Upper lobe of right lung (tissue), 1 donor: ENCODE measurements at places on chromosomes 7 and 10.
A peak's percentile ranks its signal among the peaks of the same experiment; 100 is the strongest.

DNA sequence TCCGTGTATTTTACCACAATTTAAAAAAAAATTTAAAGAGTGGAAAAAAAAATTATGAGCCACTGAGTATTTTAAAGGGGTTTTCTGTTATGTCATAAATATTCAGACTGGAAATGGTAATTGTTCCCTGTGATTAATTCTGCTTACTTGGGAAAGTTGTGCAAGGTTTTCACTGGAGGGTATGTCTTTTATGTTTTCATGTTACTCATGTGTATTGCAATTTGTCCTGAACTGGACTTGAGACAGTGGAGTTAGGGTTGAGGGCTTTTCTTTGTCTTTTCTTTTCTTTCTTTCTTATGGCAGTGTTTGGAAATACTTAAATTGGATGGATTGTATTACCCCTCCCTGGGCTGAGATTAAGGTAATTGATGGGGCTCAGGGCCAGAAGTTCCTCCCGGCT, 257.7 kb downstream of the BAMBI start:
- no peak for DNase-seq

DNA sequence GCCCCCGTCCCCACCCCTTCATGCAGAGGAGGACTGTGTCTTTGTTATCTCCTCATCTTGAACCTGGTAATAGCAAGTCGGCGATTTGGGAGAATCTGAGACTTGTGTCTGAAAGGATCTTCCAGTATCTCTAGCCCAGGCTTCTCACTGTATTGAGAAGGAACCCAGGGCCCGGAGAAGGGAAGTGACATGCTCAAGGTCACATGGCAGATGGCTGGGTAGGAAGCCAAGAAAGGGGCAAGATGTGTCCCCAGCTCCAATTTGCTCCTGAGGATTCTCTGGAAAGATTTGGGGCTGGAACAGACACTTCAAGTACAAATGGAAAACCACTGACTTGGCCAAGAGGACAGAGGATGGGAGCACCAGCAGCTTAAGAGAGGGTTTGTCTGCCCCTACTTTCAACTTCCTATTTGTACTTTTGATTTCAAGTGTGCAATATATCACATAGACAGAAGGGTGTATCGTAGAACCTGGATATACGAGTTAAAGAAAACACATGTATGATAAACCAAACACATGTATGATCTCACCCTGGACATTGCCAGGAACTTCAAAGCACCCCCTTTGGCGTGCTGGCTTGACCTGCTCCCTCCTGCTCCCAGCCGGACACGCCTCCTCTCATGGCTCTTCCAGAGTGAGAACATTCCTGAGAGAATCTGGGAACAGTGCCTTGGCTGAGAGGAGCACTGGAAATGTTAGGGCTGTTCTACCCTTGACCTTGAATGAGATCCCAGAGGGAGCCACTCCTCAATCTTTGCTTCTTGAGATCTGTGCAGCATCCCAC, 79.7 kb downstream of the CDH23 start:
- no peak for DNase-seq

GRCh38 chr7:91519241-91520158, 255.3 kb downstream of the FZD1 start:
- DNase-seq: no peak

DNA sequence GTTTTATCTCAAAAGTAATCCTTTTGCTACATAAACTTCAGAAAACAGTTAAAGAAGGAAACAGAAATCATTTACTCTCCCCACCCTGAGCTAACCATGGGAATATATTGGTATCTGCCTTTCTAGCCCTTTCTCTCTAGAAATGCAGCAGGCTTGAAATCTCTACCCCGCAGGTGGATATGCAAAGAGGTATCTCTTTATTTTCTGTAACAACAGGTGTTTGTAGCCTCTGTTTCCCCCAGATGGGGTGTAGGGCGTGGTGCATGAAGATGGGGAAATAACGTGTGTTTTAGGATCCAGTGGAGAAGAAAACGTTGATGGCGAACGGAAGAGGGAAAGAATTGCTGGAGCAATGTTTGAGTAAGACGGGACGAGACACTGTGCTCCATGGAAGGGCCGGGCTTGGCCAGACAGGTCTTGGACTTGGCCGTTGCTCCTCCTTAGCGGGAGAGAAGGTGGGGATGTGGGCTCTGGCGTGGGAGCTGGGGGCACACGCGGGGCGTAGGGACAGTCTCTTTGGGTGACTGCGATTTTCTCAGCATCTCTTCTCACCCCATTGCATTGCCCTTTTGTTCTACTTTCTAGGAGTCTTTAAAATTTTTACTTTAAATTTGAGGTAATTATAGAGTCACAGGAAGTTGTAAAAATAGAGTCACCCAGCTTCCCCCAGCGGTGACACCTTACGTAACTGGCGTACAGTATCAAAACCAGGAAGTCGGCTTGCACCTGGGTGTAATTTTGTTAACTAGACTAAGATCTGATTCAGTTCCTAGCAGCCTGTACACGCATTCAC, 82.9 kb downstream of the ELFN1 start:
- peak; percentile 29 for DNase-seq

- DNase-seq: no peak
Observed at GRCh38 chr7:20777377-20778062, 9.2 kb downstream of the SP8 start.

GRCh38 chr7:122304996-122305421, 459 bp upstream of the FEZF1 start:
- no peak for DNase-seq

DNA sequence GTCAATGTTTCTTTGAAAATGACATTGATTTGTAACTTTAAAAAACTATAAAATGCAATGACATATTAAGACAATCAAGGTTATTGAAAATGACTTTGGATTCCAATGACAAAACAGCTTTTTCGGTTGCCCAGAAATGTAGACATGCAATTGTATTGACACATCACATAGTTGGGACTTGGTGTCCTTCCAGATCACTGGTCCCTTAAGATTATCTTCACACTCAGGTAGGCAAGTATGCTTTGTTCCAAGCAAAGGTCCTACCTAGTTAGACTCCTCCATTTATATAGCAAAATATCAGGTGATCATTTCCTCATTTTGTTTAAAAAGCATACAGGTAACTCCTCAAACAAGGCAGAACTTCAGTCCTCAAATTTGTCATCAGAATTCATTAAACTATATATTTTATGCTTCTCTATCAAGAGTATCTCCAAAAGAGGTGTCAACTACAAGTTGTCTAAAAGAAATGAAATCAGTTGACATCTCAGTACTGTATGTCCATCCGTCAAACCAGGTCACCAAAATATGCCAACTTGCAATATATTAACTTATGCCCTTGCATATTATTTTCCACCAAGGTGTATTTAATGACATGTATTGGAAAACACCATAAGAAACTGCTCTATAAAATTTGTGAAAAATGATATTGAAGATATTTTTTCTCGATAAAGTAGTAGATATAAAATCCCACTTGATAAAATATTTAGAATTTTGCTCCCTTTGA, 64.6 kb downstream of the TSPAN12 start:
- DNase-seq: no peak

GRCh38 chr7:84629216-84629615, 434.6 kb upstream of the SEMA3A start:
- no peak for DNase-seq

- DNase-seq: no peak
Observed at GRCh38 chr10:89332123-89332633, 4.4 kb downstream of the IFIT3 start.

DNA sequence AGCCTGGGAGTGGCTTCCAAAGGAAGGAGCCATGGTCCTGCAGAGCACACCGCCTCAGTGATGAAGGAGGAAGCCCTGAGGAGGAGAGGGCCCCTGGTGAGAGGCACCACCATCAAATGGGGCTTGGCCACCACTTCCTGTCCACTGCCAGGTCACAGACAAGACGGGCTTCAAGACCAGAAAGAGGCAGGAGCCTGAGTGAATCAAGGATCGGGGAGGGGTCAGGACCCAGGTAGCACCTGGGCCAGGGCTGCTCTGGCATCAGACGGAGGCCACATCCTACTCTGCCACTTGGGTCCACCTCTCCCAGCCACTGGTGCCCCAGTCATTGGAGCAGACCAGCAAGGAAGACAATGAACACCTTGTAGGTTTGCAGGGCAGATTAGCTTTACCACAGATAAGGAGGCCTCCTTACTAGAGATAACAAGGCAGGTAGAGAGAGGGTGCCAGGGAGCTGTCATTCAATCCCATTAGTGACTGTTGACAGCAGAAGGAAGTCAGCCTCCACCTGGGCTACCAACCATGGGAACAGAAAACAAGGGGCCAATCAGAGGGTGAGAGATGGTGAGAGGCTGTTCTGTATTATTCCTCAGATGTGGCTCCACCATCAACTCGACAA, 143.4 kb downstream of the TNS3 start:
- DNase-seq: no peak

- no peak for DNase-seq
Observed at GRCh38 chr7:106347229-106347833, 62.5 kb upstream of the NAMPT start.

DNA sequence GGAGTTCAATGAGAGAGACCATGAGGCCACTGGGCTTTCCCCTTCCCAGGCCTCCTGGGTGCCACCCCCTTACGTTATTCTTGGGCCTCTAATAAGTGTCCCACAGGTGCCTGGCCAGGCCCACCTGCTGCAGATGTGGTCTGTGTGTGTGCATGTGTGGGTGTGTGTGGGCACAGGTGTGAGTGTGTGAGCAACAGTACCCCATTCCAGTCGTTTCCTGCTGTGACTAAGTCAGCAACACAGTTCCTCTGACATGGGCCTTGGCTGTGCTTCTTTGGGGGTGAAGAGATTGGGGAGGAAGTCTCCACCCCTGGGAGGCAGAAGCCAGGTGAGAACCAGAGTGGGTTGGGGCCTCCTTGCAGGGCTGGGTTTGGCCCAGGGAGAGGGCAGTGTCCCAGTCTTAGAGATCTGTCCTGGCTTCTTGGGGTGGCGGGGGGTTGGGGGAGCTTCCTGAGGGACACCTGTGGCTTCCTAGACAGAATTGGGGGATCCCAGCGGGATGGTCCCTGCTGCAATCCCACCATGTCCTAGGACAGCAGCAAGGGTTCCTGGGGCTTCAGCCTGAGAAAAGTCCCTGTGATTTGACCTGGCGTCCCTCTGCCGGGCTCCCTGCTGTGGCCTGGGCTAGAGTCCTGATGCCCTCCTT, 4.1 kb upstream of the PILRB start:
- DNase-seq: no peak

DNA sequence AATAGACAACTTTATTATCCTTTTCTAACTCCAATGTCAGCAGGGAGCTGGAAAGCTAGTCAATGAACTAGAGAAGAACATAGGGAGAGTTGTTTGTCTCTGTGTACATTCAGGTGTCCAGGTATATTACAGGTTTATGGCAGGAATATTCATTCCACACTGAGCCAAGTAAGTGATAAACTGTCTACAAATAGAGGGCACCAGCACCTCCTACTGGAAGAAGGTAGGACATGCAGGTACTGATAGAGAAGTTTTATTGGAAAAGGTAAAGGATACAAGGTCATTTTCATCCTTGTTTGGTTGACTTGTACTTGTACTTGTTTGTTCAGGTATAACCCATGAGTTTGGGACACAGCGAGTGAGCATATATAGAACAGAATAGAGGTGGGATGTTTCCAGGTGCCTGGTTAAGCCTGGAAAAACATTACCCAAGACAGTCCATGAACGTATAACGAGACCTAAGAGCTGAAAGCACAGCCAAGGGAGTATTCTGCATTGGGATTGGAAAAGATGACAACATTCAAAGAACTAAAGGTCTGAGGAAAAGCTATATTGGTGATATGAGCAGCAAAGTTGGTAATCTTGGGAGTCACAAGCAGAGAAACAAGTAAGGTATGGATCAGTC, 61.4 kb upstream of the PPP1R3C start:
- DNase-seq: no peak

GRCh38 chr7:152202056-152202455, 176.6 kb downstream of the GALNT11 start:
- DNase-seq: no peak

DNA sequence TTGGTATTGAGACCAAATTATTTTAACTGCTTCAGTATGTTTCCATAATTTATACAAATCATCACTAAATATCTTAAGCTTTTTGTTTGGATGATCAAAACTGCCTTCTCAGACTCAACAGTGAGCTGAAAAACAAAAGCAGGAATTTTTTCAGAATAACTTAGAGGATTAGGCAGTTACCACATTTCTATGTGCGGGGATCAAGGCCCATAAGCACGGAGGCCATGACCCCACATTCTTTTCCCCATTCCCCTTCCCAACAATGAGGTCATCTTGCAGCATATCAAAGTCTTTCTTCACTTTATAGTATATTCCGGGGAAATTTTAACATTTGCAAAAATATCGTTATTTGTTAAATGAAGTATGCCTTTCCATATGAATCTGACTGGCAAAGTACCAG, 125.8 kb downstream of the ELMO1 start:
- no peak for DNase-seq

GRCh38 chr7:105786520-105787470, 89.6 kb downstream of the ATXN7L1 start:
- DNase-seq: no peak

DNA sequence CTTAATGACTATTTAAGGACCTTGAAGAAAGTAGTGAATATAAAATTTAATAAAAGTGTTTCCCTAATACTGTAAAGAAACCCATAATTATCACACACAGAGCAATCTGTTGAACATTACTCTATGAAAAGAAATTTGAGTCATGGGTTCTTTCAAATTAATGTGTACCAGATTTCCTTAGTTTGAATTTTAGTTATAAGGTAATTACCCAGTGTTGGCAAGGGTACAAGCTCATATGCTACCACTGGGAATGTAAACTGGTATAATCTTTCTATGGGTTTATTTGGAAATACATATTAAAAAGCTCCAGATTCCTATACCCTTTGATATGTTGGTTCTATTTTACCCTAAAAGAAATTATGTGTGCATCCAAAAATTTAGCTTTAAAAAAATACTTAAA, 22.9 kb downstream of the PANK1 start:
- DNase-seq: no peak

- DNase-seq: no peak
Observed at GRCh38 chr10:87705339-87705738, 45.7 kb downstream of the PAPSS2 start.

DNA sequence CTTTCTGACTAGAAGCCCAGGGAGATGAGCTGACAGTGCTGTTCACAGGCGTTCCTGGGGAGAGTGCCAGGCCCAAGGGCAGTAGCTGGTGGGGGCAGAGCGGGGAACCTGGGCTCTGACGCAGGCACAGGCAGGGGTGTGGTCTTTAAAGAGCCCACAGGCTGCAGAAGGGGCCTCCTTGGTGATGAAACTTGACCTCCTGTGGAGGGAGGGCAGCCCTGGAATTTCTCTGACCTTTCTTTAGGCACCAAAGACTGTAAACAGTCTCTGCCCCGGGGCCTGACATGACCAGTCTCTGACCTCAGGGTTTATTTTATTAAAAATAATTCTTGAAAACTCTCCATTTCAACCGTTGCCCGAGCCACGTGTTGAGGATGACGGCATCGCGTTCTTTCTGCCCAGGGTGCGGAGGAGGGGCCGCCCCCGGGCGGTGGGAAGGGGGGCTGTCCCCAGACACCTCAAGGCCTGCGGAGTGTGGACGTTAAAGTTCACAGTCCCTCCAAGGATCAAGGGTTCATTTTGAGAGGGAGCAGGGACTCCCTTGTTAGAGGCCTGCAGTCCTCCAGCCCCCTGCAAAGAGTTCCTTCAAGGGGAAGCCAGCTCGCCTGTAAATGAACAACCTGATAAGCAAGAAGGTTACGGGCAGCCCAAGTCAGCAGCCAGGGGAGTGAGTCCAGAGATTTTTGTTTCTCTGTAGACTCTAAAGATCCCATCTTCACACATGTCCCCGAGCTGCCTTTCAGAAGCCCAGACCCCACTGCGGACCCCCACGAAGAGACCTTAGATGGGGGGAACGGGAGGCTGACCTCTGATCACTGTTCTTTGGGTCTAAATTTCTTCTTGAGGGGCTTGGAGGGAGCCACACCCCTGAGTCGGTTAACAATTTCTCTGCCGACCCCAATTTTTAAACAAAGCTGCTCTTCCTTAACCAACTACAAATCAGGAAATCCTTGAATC, 128.9 kb downstream of the VIPR2 start:
- peak; percentile 76 for DNase-seq

- no peak for DNase-seq
Observed at GRCh38 chr7:131039836-131040235, 287.8 kb upstream of the MKLN1 start.
